Psoas muscle (tissue), 8 donors: ENCODE measurements at places on chromosomes 5 and 9. TPM values are rescaled to one million over a fixed set of nuclear protein-coding genes. Genes with fewer than 3 reads are reported as not detected.
A peak's percentile ranks its signal among the peaks of the same experiment; 100 is the strongest.

DNA sequence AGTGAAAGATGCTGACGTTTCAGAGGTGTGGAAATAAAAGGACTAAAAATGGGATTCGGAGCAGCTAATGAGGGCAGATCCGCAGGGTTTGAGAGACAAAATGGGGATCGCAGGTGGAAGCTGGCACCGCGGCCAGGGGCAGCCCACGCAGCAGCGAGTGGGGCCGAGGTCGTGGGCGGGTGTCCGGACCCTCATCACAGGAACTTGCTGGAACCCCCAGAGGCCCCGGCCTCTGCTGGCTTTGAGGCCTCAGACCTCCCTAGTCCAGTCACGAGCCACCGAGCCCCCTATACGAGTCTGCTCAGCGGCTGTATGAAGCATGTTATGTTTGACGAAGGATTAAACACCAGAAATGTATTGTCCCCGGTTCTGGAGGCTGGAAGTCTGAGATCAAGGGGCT lies 45.8 kb upstream of the FCN1 start:
- peak; percentile 26 for DNase-seq

DNA sequence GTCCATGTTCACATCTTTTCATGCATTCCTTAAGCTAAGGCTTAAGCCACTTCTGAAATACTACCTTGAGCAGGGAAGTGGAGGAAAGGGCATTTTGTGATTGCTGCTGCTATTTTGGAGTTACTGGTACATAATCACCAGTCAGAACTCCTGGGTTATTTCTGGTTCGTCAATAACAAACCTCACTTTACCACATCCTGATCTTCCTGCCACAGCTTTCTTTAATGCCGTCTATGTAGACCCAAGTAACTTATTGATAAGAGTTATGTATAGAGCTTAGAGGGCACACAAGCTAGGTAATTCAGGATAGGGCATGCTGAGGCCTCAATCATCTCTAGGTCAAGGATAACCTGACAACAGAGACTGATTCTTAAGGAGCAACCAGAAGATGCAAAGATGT lies 120.7 kb downstream of the DOCK8 start:
- DNase-seq, result no peak

GRCh38 chr5:32942225-32942989 lies 231.3 kb downstream of the NPR3 start:
- no peak for DNase-seq

DNA sequence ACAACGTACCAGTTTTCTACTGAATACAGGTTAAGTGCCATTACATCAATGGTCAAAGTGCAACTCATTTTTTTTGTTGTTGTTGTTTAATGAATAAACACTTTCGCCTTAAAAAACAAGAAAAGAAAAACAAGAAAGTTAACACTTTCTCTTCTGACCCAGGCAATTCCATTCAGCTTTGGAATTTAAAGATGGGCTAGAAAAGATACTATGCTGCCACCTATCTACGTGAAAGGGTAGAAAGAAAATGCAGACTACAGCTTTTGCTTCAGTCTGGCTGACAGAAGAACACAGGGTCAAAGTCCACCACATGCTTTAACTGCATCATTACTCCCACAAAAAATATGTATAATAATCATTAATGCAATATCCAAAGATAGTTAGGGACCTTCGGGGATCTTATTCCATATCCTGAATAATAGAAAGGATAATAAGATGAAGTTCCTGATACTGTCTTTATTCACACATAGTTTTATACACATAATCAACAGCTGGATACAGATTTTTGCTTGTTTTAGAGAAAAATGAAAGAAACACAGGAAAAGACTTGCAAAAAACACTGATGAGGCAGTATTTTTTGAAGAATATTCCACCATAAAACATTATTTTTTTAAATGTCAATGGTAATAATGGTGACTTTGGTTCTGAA lies 40.4 kb downstream of the ZDHHC21 start:
- DNase-seq, result no peak

- no peak for DNase-seq
Measured at GRCh38 chr9:69622676-69623075, 49.5 kb downstream of the APBA1 start.

The ZNF883 gene
- 0.49 TPM for total RNA-seq

DNA sequence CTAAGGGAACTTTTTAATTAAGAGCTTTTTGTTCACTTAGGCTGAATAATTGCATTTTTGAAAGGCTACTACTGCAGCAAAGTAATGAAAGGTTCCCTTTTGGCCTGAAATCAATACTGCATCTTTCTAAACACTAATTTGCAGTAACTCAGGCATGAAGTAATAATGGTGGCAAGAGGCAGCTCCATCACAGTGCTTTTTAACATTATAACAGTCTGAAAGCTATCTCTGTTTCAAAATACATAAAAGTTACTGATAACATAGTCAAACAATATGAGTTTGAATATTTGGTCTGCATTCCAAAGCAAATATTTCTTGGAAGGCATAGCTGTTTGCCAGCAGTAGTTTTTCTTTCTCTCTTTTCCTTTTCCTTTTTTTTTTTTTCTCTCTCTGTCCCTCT lies 113.4 kb downstream of the FBN2 start:
- DNase-seq, result no peak

- DNase-seq, result no peak
Measured at GRCh38 chr9:85036496-85036895, 367.0 kb downstream of the NTRK2 start.

GRCh38 chr5:168947212-168947868 lies 353.6 kb downstream of the SLIT3 start:
- DNase-seq, result no peak

GRCh38 chr5:776862-777711 lies 7.4 kb downstream of the ZDHHC11B start:
- DNase-seq, result peak; percentile 30

The ZDHHC11 gene
- 3.8 TPM for total RNA-seq

The C8G gene
- total RNA-seq, result 5.1 TPM

The SYNPO gene
- total RNA-seq, result 447 TPM

The COX7C gene
- 1,083 TPM for total RNA-seq

The GFI1B gene
- not detected for total RNA-seq
